ENCODE measurements at places on chromosomes 3 and 15.

GRCh38 chr3:72395776-72396311, 452.4 kb downstream of the SHQ1 start:
- DNase-seq, result no peak

DNA sequence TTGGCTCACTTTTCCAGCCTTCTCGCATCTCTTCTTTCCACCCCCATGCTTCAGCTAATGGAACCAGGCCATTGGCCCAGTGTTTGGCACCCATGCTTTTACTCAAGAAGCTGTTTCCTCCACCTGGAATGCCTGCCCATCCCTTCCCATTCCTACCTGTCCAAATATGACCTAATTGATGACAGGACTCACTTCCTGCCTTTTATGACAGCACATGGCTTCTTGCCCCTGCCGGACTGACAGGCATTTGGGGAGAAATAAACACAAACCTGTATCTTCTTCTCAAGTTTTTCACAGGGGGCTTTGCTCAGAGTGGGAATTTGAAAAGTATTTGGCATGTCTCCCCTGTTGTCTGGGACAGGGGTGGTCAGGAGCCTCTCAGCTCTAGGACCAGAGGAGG, 120.1 kb downstream of the ABHD5 start:
- DNase-seq, result no peak

- DNase-seq, result no peak
These were observed 46.4 kb upstream of the PGPEP1L start for GRCh38 chr15:99054025-99054387.

DNA sequence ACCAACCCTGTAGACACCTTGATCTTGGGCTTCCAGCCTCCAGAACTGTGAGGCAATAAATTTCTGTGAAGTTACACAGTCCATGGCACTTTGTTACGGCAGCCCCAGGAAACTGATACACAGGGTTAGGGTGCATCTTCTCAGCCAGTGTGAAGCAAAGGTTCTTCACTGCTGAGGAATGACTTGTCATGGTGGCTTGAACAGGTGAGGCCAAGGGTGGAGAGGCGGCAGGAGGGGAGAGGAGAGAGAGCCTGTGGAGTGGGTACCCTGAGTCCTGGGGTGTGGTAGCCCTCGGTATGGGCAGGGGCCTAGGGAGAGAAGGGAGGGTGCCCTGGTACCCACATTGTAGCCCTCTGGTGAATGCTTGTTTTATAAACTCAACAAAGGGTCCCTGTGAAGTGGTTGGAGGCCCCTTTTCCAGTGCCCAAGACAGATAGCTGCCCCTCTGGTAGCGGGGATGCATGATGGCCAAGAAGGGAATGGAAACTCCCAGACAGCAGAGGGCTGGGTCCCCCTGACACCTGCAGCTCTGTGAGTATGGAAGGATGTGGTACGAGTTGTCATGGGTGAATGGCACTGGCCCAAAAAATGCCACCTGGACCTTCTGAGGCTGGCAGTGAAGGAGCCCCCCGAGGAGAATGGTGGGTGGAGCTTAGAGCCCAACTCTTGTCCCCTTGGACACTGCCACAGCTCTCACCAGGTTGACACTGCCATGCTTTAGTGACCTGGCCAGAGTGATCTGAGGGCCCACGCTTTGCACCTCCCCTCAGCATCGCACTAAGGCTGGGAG, 49.6 kb downstream of the SPSB4 start:
- DNase-seq, result no peak

DNA sequence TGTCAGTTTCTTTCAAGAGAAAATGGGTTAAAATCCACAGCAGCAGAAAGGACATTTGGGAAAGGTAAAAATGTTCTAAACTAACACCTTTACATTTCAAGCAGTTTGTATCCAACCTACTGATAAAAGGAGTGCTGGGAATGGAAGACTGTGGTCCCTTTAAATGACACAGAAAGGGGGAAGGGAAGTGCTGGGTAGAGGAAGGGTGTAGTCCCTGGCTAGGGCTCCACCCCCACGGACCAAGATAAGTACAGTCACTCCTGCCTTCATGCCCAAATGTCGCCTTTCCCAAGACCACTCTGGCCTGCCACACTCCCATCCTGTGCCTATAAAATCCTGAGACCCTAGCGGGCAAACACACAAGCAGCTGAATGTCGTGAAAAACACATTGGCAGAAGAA, 350.9 kb upstream of the POU1F1 start:
- no peak for DNase-seq

GRCh38 chr15:49044002-49044401, 2.2 kb downstream of the SECISBP2L start:
- no peak for DNase-seq

DNA sequence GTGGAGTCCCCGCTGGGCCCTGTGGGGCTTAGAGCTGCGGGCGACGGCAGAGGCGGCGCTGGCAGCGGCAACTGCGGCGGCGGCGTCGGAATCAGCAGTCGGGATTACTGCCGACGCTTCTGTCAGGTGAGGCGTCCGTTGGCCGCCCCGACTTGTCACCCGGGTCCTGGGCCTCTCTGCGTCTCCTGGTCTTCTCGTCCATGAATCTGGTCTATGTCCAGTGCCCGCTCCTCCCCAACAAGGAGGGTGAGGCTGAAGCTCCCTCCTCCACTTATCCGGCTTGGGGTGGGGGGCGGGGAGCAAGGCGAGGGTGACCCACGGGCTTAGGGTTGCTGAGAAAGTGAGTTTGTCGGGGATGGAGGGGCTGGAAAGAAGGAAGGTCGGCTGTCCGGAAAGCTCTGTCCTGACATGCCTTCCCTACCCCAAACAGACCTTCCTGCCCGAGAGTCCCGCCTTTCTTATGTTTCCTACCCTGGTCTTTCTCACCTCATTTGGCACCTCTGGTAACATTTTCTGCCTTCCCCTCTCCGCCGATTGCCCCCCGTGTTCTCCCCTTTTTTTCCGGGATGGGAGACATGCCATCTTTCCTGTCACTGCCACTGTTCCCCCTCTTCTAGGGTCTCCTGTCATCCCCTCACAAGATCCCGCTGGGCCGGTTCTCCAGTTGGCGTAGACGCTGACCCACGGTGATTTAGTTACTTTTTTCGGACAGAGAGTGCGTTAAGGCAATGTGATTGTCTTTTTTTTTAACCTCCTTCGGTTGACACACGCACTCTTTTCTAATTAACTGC, 520 bp downstream of the ZNF654 start:
- DNase-seq, result no peak

GRCh38 chr3:38575279-38575843, 74.1 kb downstream of the SCN5A start:
- no peak for DNase-seq

DNA sequence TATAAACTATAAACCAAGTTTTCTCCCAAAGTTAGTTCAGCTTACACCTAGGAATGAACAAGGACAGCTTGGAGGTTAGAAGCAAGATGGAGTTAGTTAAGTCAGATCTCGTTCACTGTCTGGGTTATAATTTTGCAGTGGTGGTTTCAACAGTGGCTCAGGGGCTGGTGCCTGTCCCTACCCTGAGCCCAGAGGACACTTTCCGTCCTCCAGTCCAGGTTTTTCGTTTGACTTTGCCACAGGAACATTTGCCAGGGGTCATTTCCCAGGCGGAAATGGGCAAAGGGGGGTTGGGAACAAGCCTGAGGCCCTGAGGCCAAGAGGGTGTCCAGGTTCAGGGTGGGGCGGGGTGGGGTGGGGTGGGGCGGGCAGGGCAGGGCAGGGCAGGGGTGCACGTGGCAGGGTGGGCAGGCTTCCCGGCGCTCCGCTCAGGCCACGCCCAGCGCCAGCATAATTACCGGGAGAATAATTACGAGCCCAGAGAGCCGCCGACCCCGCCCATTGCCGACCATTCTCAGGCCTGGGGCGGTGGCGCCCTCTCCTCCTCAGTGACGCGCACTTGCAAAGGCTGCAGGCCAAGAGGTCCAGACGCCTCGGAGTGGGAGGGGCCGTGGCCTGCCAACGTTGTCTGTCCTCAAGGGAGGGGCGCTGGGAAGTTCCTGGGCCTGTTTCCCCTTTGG, 70.4 kb downstream of the KLF13 start:
- DNase-seq, result no peak

DNA sequence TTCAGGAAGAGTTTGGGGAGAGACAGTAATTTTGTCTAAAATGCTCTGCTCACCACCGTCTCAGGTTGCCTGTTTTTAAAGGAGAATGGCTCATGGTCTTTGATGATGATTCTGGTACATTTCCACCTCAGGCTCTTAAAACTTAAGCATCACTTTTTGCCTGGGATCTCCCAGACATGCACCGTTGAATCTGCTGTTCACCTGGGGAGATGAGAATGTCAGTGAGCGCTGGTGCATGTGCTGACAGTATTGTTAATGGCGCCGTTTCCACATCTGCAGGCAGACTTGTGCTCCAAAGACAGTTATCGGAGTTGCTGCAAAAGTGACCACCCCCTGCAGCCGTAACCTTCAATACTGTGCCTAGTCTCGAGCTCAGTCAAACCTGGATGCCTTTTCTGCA, 219.0 kb upstream of the TPM1 start:
- no peak for DNase-seq

DNA sequence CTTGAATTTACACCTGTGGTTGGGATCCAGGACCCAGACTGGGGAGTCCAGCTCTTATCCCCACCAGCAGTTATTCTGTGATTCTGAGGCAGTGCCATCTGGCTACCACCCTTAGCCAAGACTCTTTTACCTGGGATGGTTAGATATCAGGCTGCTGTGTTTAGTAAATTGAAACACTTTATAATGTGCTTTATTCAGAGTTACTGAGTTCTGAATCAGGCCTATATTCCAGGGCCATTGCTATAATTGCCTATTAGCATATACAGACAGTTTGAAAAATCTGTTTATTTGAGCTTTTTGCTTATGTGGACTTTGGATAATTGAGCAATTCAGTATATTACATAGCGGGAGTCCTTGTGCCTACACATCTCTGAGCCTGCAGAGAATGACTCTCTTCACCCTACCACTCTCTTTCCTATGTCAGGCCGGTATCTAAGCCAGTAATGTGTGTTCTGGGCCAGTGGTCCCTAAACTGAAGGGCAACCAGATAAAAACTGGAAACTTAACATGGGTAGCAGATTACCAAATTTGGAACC, 45.4 kb upstream of the TRAK1 start:
- DNase-seq, result no peak

GRCh38 chr3:131795390-131796090, 239.3 kb downstream of the CPNE4 start:
- DNase-seq, result no peak

GRCh38 chr3:25381083-25381482, 47.0 kb upstream of the RARB start:
- DNase-seq, result no peak

DNA sequence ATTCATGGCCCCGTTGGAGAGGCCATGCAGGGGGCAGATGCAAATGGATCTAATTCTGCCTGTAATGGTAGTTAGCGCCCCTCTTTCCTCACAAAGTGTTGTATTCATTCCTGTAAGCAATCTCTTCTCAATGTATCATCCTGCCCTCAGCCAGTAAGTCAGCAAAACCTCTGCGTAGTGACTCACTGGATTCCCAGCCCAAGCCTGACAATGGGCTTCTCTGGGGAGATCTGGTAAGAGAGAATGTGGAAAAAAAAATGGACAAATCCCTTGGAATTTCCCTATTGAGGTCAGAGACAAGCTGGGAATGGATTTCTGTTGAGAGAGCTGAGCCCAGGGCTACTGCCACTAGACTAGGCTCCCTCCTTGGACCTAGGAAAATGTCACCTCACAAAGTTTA, 25.4 kb downstream of the ADPGK start:
- no peak for DNase-seq

DNA sequence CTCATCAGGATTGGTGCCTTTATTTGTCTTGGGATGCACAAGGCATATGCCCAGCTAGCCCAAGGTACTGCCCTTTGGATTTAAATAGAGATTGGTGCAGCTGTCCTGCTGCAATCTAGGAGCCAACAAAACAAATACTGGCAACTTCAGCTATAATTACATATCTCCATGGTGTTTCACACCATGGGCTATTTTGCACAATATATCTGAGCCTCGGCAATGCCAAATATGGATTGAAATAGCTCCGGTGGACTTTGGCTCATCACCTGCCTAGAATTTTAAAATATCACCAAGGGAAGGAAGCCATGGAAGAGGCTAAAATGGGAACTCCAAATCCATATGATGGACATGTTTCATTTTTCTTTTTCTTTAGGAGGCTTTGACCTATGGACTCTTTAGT, 367.8 kb upstream of the UMPS start:
- no peak for DNase-seq

GRCh38 chr3:39460677-39461076, 6.8 kb upstream of the MOBP start:
- no peak for DNase-seq

DNA sequence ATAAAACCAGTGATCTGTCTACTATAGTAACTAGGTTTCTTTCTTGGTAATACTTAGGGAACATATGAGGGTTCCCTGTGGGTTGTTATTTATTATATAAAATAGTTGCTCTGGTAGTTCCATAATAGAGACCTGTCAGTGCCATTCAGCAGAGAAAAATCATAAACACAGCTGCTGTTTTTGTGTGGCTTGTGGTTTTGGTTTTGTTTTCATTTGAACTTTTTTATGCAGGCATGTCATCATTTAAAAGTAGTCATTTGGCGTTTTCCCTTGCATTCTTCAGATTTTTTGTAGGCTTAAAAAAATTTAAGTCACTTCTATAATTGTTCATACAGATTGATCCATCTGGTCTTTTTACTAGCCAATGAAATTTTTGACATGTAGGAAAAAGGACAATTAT, 47.9 kb downstream of the PIK3CA start:
- DNase-seq, result no peak

- DNase-seq, result no peak
These were observed 90.5 kb upstream of the CTDSPL start for GRCh38 chr3:37770938-37771918.

GRCh38 chr3:68999158-68999557, 14.3 kb downstream of the EOGT start:
- DNase-seq, result no peak

GRCh38 chr15:51089041-51089440, 5.7 kb downstream of the TNFAIP8L3 start:
- no peak for DNase-seq

GRCh38 chr3:12198301-12198700, 39.6 kb upstream of the TIMP4 start:
- DNase-seq, result no peak

GRCh38 chr15:67267440-67267839, 12.9 kb downstream of the IQCH start:
- no peak for DNase-seq

DNA sequence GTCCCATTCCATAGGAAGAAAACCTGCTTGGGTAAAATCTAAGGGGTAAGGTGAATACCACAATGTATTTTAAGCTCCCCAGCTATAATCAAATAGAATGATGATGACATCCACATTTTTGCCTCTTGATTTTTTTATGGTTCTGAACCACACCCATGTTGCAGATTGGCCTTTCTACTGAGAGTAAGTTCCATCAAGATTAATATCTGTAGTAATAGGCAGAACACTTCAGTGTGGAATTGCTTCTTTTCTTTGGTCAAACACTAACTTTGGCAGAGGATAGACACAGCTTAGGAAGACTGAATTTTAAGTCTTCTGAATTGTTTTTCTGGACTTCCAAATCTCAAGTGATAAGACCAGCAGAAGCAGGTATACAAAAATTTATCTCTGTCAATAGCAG, 27.0 kb downstream of the PLS1 start:
- DNase-seq, result no peak

DNA sequence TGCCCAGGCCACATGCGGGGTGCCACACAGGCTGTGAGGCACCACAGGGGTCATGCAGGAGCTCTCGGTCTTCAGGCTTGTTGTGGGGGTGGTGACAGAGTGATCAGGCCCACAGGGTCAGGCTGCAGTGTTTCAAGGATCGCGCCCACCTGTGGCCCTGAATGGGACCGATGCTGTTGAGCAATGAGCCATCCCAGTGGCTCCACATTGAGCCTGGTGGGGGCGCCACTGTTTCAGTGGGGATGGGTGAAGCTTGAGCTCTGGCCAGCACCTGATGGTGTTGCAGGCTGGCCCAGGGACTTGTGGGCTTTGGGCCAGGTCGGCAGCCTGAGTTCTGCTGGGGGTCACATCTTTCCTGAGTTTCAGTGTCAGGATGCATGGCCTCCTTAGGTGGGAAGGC, 230.1 kb downstream of the UBE3A start:
- DNase-seq, result no peak
